Activated T-helper 17 cell treated with anti-CD3 and anti-CD28 coated beads, Interleukin-2, amount 50 U/mL, for 72 hours (primary cell): ENCODE measurements at places on chromosomes 2 and 18.

DNA sequence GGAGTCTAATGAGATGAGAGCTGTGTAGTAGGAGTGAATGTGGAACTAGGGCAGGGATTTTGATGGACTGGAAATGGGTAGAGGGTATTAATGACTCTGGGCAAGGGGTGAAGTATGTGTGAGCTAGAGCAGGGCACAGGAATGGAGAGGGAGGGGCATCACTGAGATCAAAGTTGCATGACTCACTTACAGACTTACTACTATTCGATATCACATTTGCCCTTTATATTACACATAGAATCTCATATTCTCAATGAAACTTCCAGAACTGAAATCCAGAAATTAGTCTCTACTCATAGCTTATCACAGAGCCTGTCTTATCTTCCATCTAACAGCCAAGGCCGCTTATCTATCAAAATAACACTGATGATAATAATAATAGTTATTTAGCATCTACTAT lies 20.0 kb upstream of the ITGB6 start:
- ATAC-seq: peak; percentile 37

GRCh38 chr2:216548901-216549331 lies 50.3 kb downstream of the RPL37A start:
- ATAC-seq: no peak

- no peak for ATAC-seq
These were observed 7.3 kb upstream of the COL3A1 start for GRCh38 chr2:188966728-188967440.

DNA sequence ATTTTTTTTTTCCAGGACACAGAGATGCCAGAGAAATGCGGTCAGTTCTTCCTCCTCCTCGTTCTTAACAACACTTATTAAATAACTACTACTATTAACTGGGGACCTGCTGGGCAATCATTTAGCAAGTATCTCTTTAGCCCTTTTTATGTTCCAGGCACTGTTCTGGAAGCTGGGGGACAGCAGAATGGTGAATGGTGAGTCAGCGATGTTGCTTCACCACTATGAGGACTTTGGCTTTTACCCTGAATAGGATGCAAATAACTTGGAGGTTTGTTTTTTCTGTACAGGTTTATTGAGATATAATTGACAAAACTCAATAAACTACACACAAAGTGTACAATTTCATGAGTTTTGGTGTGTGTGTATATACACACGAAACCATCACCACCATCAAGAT lies 179.9 kb upstream of the MSH6 start:
- ATAC-seq: no peak

DNA sequence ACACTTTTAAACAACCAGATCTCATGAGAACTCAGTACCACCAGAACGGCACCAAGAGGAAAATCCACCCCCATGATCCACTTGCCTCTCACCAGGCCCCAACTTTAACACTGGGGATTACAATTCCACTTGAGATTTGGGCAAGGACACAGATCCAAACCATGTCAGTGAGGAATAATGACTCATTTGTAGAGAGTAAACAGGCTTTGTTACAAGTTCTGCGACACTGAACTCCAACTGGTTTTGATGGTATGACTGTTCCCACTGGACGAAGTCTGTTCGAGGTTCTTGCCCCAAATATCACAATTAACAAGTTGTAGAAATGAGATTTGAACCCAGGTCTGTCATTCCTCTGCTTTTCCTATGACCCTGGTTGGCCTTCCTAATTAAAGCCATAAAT lies 718.1 kb upstream of the ID2 start:
- no peak for ATAC-seq

DNA sequence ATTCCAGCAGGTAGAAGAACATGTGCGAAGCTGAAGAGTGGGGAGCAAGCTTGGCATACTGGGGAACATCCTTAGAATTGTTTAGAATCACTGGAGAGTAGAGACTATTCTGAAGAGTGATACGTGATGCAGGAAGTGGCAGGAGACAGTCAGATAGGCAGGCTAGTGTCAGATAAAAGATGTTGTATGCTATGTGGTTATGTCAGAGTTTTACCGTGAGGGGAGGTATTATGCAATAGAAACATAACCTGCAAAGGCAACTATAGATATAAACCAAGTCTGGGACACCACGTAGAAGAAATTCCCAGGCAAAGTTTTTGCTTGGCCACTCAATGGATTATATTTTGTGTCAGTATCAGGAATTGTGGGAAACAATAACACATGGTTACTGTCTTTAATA lies 62.0 kb upstream of the ZSWIM2 start:
- no peak for ATAC-seq

DNA sequence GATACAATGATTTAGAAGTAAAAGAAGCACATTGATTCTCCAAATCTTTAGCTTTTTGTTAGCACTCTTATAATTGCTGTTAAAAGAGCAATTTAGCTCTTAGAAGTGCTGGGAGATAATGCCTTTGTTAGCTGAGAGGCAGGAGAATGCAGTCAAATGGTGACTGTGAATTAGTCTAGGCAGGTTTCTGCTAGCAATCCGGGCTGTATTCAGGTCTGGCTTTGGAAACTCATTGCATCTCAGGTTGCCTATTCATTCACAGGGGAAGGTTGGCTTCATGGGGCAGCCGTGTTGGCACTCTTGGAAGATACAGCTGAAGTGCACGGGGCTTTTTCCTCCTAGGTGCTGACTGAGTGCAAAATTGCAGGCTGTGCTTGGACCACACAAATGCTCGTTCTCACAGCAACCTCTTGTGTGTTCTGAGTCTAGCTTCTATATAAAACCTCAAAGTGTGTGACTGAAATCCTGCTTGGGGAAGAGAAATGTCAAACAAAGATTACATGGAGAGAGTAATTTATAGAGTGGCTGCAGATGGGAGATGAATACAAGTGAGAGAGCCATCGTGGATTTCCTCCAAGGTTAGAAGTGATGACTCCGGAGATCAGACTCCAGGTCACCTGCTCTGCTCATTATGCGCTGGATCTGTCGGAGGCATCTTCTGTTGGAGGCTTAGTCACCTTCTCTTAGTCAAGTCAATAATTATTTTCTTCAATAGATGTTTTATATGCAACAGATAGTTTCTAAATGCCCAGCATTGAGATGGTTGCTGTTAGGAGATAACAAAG lies 167.8 kb downstream of the PMAIP1 start:
- ATAC-seq: no peak

DNA sequence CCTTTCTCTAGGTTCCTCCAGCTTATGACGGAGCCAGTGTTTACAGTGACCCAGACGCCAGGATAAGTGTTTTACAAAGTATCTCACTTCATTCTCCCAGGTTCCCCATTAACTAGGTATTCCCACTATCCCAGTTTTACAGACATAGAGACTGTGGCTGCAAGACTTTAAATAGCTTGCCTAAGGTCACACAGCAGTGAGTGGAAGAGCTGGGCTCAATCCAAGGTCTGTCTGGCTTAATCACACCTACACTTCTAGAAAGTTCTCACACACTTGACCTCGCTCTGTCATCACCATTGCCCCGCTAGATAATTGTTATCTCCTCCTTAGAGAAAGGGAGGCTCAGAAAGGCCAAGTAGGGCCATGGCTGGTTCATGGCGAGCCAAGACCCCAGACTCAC lies 110.2 kb downstream of the ANTXR1 start:
- ATAC-seq: no peak

DNA sequence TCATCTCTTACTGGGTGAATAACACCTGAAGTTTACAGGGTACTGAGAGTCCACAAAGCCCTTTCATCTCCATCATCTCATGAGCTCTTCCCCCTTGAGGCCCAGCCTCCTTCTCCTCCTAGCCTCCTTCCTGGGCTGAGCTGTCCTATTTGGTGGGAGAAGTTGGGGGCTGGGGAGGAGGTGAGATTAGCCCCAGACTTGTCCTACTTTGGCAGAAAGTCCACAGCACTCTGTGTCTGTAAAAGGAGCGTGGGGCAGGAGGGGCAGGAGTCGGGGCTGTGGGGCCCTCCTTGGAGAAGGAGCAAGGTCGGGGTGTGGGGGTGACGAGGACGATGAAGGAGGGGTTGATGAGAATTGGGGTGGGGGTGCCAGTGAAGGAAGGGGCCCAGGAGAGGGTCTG lies 10.0 kb upstream of the DES start:
- ATAC-seq: no peak

- ATAC-seq: no peak
These were observed 136.0 kb downstream of the EML6 start for GRCh38 chr2:54859416-54859815.

DNA sequence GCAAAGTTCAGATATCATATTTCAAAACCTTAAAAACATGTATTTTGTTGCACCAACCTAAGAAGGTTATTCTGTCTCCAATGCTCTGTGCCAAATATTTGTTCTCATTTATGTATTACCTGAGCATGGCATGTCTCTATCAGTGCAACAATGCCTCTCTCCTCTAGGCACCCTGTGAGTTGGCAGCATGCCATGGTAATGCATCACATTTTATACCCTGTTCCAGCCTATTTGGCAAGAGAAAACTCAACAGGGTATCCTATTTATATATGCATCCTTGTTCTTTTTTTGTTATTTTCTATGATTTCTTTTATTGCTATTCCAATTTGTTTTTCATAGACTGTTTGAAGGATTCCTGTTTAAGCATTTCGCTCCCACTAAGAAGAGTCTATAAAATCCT lies 126.3 kb upstream of the NRXN1 start:
- ATAC-seq: no peak

GRCh38 chr18:33844232-33844631 lies 266.2 kb downstream of the ASXL3 start:
- ATAC-seq: no peak

GRCh38 chr18:40159141-40160017 lies 1795.7 kb upstream of the PIK3C3 start:
- ATAC-seq: no peak

GRCh38 chr2:164764996-164765395 lies 76.6 kb downstream of the COBLL1 start:
- ATAC-seq: no peak

- no peak for ATAC-seq
These were observed 130.1 kb downstream of the LCLAT1 start for GRCh38 chr2:30577151-30577550.

- ATAC-seq: no peak
These were observed 37.4 kb upstream of the KCNG2 start for GRCh38 chr18:79760348-79760747.

- ATAC-seq: no peak
These were observed 202.7 kb downstream of the MTX2 start for GRCh38 chr2:176471949-176472348.

GRCh38 chr2:97736608-97737330 lies 23.4 kb downstream of the ZAP70 start:
- ATAC-seq: no peak

DNA sequence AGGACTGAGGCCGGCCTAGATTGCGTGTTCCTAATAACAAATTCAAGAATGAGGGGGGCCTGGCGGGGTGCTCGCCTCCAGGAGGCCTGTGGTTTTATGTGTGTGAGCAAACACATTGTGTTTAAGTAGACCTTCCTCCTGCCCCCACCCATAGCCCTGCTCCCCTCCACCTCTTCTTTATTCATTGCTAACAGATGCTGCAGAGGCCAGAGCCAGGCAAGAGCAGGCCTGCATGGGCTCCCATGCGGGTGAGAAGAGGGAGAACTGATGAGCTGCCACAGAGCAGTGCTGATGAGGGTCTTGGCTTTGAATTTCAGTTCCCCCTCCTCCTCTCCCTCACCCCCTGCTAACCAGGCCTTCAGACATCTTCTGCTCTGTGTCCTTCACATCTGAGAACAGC lies 154.6 kb downstream of the OSR1 start:
- no peak for ATAC-seq

GRCh38 chr2:158388159-158388558 lies 68.4 kb downstream of the CCDC148 start:
- ATAC-seq: no peak

- ATAC-seq: peak; percentile 64
These were observed 111.1 kb upstream of the CAB39 start for GRCh38 chr2:230601510-230601909.

DNA sequence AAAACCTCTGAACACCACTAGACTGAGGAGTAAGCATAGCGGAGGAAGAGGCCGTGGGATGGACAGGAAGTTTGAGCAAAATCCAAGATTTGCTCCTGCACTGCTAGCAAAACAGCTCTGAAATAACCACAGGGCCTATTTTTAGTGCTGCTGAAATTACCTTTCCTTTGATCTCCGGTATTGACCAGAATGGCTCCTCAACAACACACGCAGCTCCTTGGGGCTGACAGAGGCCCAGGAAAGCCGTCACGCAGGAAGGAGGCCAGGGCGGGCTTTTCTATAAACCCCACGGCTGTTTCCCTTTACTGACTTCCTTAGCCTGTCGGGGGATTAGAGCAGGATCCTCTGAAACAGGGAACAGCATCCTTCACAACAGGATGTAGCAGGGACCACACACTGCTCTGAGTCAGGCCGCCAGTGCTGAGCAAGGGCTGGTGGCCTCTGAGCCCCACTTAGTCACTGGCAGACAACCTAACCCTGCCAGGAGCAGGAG lies 80.8 kb upstream of the LCLAT1 start:
- ATAC-seq: peak; percentile 92

DNA sequence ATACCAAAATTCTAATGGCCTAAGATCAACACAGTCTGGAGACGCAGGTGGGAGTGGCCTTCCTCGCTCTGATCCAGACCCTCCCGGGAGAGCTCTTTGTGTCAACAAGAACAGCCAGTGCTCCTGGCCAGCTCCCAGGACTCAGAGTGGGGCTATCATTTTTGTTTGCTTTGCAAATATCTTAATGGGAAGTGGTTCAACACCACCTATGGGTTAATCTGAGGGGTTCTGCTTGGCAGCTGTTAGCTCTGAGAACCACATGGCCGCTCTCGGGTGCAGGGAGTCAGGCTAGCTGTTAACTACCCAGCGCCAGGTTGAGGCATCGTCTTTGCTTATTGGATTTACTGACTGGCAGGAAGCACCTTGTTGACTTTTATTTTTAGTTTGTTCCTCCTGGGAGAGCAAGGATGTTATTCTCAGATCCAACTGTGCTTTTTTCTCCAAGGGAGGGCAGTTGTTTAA lies 184.8 kb upstream of the SP5 start:
- no peak for ATAC-seq

- no peak for ATAC-seq
These were observed 4.2 kb downstream of the SLC66A2 start for GRCh38 chr18:79947054-79947755.

DNA sequence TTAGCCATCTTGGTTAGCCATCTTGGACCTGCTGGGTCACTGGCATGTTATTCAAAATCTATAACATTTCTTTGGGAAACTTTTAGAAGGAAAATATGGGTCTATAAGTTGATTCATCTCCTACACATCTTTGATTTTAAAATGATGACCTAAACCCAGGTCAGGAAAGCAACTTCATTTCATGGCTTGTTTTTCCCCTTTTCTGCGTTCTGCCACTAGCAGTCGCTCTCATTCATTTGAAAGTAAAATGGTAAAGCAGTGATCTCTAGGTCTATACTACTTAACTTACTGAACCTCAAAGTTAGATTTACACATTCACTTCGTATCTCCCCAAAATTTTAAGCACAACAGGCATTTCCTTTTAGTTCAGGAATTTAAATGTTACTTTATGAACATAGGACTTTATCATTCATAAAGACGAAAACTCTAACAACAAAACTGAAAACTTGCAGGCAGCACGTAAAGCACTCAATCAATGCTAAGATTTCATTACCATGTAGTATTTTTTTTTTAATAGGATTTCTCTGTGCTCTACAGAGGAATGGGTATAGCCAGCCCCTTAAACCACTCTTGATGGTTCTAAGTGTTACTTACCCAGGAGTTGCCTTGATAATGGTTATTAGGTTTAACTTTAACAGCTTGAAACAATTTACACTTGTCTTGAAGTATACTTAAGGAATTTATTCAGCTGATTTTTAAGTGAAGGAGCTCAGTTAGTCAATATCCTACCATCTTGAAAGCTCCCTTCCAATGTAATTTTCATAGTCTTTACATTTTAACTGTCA lies 62.5 kb downstream of the GORASP2 start:
- no peak for ATAC-seq

- peak; percentile 28 for ATAC-seq
These were observed 23.9 kb downstream of the DOK1 start for GRCh38 chr2:74578408-74578807.

GRCh38 chr2:168192839-168193616 lies 54.4 kb downstream of the STK39 start:
- peak; percentile 55 for ATAC-seq
